CD4-positive, alpha-beta T cell treated with Interleukin-6 for 4 hours (primary cell): ENCODE measurements at places on chromosomes 3 and 15.
A peak's percentile ranks its signal among the peaks of the same experiment; 100 is the strongest.

DNA sequence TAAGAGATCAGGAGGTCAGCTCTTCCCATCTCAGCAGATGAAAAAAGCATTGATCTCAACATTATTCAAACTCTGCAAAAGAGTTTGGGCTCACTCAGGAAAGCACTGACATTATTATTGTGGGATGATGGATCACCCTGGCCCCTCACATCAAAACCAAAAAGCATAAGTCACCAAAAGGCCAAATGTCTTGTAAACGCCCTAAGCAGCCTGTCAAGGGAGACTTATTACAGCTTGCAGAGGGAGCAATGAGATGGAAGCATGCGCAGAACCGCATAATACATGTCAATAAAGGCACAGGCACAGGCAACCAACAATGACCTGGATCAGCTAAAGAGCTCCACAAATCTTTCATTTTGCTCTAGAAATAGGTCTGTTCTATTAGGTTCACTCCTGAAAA, 4.6 kb downstream of the FSIP1 start:
- no peak for DNase-seq

DNA sequence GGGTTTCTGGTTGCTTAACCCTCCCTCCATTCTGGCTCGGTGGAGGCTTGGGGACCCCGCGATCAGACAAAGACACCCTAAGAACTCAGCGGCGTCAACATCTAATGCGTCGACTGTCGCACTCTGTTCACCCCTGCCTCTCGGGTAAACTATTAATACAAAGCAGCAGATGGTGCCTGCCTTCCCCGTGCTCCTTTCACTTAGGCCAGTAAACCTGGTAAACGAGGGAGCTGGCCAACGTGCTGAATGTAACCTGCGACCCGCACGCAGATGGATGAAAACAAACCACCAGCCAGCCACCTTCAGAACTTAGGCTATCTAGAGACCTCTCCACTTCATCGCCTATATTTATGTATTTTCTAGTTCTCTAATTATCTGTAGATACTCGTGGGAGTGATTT, 848 bp upstream of the CADPS start:
- no peak for DNase-seq

DNA sequence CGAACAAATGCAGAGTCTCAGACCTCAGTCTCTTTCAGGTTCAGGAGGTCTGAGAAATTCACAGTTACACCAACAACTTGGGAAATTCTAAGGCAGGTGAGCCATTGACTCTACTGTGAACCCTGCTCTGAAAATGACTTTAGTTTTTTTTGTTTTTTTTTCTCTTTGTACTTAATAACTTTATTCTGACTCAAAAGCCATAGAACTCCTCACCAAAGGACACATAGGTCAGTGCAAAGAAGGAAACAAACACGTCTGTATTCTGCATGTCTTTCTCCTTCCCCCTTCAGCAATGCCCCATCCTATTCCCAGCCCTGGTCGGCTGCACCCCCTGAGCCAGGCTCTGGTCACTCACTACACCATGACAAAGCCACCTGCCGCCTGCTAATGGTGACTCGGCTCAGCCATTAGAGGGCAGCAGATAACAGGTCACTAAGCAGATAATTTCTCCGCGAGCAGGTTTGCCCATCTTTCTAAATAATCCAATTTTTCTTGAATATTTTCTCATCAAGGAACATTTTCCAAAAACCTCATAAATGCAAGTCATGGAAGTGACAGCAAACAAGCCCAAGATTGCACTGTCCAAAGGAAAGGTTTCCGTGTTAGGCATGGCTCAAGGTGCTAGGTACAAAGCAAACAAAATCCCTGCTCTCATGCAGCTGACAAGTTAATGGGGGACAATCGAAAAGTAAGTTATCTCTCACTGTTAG, 37.7 kb downstream of the TM4SF4 start:
- DNase-seq, result peak; percentile 15

DNA sequence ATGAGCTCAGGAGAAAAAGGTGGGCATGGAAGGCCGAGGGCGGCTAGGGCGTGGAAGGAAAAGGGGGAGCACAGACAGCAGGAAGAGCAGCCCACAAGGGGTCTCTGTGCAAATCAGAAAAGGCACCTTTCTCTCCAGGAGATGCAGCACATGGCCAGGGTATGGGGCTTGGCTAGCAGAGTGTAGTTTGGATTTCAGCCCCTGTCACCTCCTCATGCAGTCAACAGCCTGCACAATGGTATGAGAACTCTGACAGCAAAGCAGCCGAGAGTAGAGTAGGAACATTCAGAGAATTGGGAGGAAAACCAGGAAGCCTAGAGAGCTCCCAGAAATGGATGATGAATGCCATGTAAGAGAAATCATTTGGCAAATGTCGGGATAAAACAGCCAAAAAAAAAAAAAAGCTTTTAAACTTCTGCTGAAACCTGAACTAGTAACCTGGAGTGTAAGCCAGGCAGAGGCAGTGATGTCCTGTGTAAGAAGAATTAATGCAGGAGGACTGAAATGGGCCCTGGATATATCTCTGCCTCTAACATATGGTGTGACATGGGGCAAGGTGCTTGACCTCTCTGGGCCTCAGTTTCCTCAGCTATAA, 25.7 kb downstream of the FSTL1 start:
- no peak for DNase-seq

DNA sequence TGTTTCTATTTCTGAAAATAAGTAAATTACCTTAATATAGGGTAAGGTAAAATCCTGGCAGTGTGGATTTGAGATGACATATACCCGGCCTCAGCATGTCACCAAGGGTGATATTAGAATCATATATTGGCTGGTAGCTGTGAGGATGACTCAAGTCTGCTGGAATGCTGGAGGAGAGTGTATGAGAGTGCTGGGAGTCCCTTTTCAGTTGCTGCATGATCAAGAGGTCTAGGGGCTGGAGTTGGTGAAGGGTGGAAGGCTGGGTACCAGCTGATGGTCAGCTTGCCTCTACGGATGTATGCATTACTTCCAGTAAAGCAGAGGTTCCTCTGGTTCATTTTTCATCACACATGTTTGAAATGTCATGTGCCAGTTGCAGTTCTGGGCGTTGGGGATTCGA, 40.6 kb downstream of the SLC25A26 start:
- no peak for DNase-seq

DNA sequence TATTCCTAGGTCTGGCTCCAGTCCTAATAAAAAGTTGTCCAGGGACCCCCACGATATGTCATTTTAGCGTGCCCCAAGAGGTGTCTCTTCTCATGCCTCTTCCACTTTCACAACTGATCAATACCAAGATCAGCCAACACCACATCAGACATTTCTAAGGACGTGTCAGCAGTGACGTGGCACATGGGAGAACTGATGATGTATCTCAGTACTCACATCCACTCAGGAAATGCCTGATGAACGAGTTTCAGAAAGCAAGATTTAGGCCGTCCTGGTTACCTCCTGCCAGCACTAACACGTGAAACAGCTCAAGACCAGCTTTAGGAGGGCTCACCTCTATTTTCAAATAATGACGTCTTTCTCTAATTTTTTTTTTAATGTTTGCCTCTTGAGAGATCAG, 19.6 kb downstream of the VGLL4 start:
- peak; percentile 70 for DNase-seq

GRCh38 chr3:112741983-112742382, 101.0 kb upstream of the CCDC80 start:
- no peak for DNase-seq

DNA sequence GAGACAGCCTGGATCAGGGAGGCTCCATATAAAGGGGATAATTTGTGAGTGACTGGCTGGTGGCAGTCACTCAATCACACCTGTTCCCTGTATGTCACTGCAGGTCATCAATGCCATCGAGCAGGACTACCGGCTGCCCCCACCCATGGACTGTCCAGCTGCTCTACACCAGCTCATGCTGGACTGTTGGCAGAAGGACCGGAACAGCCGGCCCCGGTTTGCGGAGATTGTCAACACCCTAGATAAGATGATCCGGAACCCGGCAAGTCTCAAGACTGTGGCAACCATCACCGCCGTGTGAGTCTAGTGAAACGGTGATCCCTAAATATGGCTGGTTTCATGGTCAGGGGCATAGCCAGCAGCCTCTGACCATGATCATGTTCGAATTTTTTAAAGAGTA, 453.2 kb downstream of the EPHB1 start:
- no peak for DNase-seq

DNA sequence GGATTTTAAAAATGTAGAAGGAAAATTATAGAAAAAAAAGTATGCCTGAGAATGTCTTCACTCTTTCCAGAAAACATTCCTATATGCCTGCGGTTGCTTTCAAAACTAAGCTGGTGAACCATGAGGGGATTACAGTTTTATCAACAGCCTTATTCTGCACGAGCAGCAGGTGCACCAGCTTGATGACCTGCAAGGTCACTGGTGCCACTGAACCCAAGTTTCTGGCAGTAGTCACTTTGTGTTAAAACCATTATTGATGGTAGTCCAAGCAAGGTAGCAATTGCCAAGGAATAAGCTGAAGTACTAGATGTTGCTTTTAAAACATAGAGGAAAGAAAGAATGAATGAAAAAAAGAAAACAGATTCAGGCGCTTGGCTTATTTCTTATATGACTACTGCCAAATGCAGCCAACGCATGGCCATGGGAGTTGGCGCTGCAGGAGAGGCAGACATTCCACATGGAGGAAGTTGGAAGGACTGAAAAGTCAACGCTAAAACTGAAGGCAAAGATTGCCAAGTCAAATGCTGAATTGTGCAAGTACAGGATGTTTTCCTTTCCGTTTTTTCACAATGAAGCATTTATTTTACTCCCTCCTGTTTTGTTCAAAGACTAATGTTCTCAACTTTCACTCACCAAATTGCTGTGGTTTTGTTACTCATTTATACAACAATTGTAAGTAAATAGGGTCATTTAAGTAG, 601.4 kb downstream of the CADM2 start:
- DNase-seq, result no peak

GRCh38 chr15:101107625-101108460, 144.0 kb downstream of the CHSY1 start:
- no peak for DNase-seq

DNA sequence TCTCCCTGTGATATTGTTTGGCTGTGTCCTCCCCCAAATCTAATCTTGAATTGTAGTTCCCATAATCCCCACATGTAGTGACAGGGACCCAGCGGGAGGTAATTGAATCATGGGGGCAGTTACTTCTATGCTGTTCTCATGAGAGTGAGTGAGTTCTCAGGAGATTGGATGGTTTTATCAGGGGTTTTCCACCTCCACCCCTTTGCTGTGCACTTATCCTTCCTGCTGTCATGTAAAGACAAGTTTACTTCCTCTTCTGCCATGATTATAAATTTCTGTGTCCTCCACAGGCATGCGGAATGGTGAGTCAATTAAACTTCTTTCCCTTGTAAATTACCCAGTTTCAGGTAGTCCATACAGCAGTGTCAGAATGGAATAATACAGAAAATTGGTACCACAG, 24.7 kb downstream of the TUSC7 start:
- DNase-seq, result no peak

DNA sequence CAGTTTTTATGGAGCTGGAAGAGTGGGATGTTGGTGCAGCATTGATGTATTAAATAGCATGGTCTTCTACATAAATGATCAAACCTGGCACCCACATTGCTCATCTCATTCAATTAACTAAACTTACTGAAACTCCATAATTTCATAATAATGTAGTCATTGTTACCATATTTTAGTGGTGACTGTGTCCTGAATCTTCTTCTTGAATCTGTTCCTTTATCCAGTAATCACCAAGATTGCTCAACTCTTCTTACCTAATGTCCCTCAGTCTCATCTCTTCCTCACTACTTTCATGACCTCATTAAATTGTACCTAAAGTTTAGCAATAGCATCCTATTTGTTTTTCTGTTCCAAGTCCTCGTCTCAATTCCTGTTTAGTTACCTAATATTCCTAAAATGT, 69.8 kb downstream of the FGF7 start:
- no peak for DNase-seq

- DNase-seq, result no peak
These were observed 89.5 kb downstream of the VGLL4 start for GRCh38 chr3:11554236-11554610.

DNA sequence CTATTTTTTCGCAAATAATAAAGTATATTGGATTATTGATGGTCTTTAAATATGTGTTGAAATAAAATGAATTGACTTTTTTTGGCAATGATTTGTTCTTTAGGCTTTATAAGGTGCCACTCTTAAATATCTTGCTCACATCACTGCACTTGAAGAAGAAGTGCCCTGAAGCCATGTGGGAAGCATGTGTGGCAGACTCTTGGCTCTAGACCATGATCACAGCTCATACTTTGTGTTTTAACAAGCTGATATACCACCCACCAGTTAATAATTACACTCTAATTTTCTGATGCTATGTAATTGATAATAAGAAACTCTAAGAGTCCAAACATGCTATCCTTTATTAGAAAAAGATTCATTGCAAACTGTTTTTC, 52.1 kb upstream of the TGFBR2 start:
- DNase-seq, result no peak

DNA sequence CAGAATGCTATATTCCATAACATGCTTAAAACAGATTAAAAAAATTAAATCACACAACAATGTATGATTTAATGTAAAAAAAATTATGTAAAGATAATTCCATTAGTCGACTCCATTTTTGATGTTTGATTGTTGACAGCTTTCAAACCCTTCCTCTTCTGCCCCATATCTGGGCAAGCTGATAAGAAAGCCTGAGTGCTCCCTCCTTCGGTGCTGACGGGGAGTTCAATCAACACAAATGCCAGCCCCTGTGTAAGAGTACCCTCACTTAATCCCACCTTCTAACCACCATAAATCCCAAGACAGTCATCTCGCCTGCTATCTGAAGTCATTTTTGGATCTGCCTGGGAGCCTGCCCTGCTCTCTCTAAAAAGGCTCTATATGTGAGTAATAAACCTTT, 59.8 kb upstream of the IP6K2 start:
- DNase-seq, result no peak

DNA sequence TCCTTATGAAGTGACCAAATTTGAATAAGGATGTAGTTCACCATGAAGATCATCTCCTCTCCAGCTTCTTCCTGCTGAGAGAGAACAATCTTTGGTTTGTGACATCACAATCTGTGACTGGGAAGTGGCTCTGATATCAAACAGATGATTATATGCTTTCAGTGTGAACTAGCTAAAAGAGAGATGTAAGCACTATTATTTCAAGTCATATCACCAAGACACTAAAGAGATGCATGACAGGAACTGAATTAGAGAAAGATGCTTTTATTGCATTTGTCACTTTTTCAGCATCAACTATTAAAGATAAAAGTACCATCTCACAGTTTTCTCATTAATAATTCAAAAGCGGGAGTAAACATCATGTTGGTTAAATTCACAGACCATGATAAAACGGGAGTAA, 3.5 kb downstream of the CHRM5 start:
- no peak for DNase-seq

- no peak for DNase-seq
These were observed 68.2 kb upstream of the THRB start for GRCh38 chr3:24562895-24563294.

DNA sequence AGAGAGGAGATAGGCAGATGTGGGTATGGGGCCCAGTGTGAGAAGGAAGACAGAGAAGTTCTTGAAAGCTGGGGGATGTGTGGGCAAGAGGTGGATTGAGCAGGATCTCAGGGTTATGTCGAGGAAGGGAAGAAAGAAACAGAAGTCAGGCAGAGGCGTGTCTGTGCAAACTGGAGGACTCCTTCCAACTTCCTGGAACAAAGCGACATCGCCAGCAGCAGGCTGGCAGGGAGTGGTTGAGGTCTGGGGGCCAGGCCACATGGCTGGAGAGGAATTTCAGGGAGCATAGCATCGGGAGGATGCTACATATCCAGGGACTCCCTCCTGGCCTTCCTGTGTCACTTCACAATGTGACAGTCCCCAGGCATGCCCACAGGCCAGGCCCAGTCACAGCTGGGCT, 42.9 kb upstream of the MYZAP start:
- DNase-seq, result no peak

GRCh38 chr15:87949575-87950223, 306.8 kb downstream of the NTRK3 start:
- no peak for DNase-seq
